Activated CD4-positive, alpha-beta memory T cell treated with anti-CD3 and anti-CD28 coated beads for 36 hours (primary cell): ENCODE measurements at places on chromosomes 5 and 9. TPM values are rescaled to one million over a fixed set of nuclear protein-coding genes. Genes with fewer than 3 reads are reported as not detected.
A peak's percentile ranks its signal among the peaks of the same experiment; 100 is the strongest.

ZFP37 gene
- 1.1 TPM for total RNA-seq

DNA sequence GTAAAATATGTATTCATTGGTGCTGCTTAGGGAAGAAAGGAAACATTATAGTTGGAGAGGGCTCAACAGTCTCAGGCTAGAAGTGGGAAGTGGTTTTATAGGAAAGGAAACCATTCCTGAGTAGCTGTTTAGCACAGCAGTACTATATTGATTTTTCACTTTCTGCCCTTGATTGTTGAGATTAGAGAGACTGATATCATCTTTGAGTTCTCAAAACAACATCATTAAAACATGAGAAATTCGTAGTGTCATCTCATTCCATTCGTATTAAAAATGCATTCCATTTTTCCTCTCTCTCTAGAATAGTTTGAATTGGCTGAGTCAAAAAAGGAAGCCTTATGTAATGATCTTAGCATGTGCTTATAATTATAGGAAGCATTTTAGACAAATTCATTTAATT lies 14.1 kb downstream of the POLR3G start:
- no peak for DNase-seq

DNA sequence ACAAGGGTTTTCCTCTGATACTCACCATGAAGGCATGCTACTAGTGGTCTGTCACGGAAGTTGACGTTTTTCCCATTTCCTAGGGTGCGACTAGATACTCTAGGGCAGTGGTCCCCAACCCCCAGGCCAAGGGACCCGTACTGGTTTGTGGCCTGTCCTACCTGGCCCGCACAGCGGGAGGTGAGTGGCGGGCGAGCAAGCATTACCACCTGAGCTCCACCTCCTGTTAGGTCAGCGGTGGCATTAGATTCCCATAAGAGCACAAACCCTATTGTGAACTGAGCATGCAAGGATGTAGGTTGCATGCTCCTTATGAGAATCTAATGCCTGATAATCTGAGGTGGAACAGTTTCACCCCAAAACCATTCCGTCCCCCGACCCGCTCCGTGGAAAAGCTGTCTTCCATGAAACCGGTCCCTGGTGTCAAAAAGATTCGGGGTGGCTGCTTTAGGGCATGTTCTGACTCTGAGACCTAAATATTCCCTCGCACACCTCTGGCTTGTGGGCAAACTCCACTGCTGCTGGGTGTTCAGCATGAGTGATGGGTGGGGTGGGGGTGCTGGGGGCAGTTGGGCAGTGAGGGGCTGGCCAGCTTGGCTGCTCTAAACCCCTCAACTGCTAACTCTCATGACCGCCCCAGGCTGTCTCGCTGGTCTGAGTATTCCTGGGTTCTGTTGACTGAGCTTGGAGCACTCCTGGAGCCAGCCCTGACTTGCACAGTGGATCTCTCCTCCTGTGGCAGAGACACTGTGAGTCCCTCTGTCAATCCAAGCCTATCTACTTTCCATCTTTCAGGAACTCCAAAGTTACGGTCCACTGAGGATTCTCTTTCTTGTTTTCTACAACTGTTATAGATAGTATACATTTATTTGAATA lies 78.3 kb upstream of the NEK6 start:
- no peak for DNase-seq

CERT1 gene
- total RNA-seq: 32.3 TPM

GRCh38 chr5:81703840-81704239 lies 47.1 kb downstream of the SSBP2 start:
- DNase-seq: no peak

GRCh38 chr9:4420351-4420750 lies 69.9 kb upstream of the SLC1A1 start:
- no peak for DNase-seq

CBY3 gene
- total RNA-seq: 0.61 TPM

DNA sequence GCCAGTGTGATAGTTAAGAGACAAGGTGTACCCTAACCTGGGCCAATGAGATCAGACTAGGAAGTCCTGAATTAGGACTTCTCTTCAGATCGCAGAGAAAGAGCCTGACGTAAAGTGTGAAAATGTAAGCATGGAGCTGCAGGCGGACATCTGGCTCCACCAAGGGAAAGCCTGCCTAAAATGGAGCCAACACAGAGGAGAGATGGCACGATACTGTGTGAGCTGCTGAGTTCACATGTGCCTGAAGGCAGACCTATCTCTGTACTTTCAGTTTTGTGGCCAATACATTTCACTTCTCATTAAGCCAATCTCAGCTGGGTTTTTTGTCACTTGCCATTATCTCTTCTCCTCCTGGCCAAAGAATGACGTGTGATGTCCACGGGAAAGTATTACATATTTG lies 210.5 kb downstream of the ELAVL2 start:
- DNase-seq: no peak

GRCh38 chr5:170142196-170142595 lies 36.5 kb downstream of the FOXI1 start:
- DNase-seq: no peak

NUTM2F gene
- not detected for total RNA-seq

- no peak for DNase-seq
These were observed 5.7 kb downstream of the BRD3OS start for GRCh38 chr9:134030821-134031470.

GRCh38 chr5:107157809-107158208 lies 512.9 kb downstream of the EFNA5 start:
- no peak for DNase-seq

ACOT12 gene
- not detected for total RNA-seq

DNA sequence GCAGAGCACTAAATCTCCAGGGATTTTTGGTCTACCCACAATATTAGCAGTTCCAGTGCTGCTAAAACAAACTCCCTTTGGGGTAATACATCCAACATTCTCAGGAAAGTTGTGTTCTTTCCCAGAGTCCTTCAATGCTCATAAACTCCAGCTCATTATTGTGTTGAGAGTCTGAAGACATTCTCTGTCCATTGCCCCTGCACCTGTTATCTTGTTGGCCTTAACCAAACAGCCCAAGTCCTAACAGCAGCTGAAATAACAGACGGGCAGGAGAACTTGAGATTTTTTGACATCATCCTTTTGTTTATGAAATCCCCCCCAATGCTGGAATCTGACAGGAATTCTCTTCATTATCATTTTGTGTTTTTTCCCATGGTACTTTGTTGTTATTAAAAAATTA lies 110.8 kb downstream of the PAPPA start:
- DNase-seq: no peak

GRCh38 chr5:144017631-144018030 lies 152.8 kb downstream of the YIPF5 start:
- DNase-seq: no peak

GRCh38 chr9:128724744-128725211 lies 851 bp upstream of the ZDHHC12 start:
- peak; percentile 79 for DNase-seq

- no peak for DNase-seq
These were observed 16.6 kb upstream of the KIF12 start for GRCh38 chr9:114115654-114116125.

SLC46A2 gene
- total RNA-seq: not detected

DNA sequence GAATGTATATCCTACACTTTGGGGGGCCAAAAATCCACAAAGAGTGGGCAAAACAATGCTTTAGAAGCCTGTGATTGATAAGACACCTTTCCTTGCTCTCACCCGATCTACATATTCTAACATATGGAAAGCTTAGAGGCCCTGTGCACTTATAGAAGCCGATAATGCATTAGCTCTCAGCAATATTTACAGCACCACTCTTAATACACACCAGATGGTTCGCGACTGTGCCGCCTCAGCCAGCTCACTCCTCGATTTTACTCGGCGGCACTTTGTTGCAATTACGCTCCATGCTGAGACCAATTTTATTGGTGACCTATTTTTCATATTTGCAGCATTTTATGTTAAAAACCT lies 18.8 kb downstream of the NR2F1 start:
- DNase-seq: no peak

PTPRD gene
- 0.10 TPM for total RNA-seq

SHISAL2B gene
- total RNA-seq: not detected

GRCh38 chr9:86734771-86735170 lies 212.5 kb downstream of the GAS1 start:
- no peak for DNase-seq

HTR1A gene
- total RNA-seq: not detected

GRCh38 chr5:117333011-117333410 lies 758.4 kb upstream of the SEMA6A start:
- no peak for DNase-seq

DNA sequence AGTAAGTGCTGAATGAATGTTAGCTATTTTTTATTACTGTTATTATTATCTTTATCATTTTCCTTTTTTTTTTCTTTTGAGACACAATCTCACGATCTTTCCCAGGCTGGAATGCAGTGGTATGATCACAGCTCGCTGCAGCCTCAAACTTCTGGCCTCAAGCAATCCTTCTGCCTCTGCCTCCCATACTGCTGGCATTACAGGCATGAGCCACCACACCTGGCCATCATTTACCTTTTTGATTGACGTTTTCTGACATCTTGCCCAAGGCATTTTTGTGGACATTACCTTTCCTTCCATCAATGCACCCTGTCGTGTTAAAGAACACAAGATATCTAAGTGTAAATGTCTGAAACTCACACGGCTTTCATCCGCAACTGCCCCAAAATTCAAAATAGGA lies 138.2 kb downstream of the GAS1 start:
- DNase-seq: no peak

- DNase-seq: no peak
These were observed 411.7 kb upstream of the SLC24A2 start for GRCh38 chr9:20200581-20200980.

ANKRD18A gene
- 8.6 TPM for total RNA-seq

ANKRD31 gene
- total RNA-seq: 0.29 TPM

DNLZ gene
- total RNA-seq: 15.2 TPM

DNA sequence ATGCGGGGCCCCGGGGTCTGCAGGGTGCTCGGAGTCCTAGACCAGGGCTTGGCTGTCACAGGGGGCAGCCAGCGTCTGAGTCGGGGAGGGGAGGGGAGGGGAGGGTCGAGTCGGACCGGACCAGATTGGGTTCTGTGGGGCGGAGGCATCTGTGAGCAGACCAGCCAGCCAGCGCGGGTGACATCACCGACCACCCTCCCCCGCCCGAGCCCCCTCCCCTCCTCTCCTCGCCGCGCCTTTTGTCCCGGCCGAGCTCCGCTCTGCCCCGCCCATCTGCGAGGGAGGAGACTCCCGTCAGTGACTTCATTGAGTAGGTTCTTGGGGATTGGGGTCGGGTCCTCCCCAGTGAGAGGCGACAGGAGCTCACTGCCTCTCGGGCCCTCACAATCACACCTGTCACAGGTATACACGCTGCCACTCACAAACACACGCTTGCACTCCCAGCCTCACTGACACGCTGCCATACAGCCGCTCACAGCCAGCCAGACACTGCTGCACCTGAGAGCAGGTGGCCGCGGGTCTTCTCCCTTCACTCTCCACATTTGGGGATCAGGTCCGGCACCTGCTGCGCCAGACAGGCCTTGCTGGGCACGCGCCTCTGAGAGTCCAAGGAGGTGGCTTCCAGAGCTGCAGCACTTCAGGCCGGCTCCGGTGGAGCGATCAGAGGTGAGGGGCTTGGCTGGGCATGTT lies 546 bp downstream of the DNAJB5 start:
- peak; percentile 64 for DNase-seq

DNA sequence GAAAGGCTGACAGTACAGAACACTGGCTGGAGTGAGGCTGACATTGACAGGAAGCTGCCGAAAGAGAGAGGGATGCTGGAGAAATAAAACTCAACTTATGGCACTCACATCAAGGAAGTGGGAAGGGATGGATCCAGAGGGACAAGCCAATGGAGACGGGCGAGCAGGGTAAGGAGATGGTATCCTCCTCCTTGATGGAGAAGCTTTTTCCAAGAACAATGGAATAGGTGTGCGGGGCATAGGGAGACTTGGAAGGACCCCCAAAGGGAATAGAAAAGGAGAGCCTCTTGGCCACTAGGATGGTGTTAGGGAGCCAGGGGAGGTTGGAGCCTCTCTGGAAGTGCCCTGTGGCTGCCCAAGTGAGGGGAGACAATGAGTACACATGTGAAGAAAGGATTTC lies 58.4 kb upstream of the GRHPR start:
- no peak for DNase-seq

GRCh38 chr5:179978792-179979191 lies 71.1 kb upstream of the TBC1D9B start:
- DNase-seq: no peak

SLC6A7 gene
- total RNA-seq: not detected

ENTPD8 gene
- total RNA-seq: not detected

GRCh38 chr5:52148679-52149078 lies 639.0 kb upstream of the ITGA1 start:
- no peak for DNase-seq

DNA sequence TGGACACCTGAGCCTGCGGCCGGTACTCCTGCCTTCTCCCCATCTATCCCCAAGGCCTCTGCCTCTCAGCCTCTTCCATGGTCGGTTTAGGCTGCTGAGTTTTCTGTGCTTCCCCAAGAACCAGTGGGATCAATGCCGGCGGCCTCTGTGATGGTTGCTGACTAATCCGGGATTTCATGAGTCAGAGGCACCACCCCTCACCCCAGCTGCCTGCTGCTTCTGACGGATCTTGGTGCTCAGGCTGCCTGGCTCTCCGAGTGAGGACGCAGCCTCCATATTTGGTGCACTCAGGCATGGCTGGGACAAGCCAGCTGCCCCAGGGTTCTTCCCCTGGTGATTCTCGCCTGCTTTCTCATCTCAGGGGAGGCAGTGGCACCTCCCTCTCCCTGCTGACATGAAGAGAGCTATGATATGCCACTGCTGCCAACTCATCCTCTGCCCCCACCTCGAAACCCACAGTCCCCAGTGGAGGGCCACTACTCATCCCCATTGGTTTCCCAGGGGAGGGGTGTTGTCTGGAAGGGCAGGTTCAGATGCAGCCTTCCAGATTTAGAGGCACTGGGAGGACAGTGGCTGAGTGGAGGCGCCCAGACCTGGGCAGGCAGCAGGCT lies 3.3 kb upstream of the MAN1B1 start:
- peak; percentile 63 for DNase-seq

- no peak for DNase-seq
These were observed 11.6 kb upstream of the ABL1 start for GRCh38 chr9:130823435-130823834.

DNA sequence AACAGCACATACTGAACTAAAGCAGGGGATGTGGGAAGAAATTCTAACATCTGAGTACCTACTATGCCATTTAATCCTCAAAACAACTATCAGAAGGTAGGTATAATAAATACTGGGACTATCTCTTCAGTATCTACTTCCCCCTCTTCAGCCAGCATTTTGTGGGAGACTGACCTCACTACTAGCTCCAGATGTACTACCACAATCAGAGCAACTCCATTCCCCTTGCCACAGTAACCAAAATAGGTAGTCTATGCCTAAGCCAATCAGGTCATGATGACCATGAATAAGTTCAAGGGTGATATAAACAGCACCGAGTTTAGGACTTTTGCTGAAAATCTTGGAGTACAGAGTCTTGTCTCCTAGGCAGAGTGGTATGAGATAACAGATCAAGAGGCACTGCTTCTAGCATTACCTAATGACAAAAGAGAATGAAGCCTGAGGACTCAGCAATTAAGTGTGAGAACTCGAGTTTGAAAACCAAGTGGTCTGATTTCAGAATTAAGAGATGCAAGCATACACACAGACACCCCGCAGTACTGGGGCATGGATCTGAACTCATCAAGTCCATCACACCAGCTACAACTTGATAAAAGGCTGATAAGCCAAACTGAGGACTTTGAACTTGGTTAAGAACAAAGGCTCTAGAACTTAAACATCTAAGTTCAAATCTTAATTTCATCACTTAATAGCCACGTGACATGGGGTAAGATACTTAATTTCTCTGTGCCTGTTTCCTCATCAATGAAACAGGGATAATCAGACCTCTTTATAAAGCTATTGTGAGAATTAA lies 9.7 kb downstream of the FNIP1 start:
- no peak for DNase-seq

LCN1 gene
- total RNA-seq: not detected
